CD4-positive, CD25-positive, alpha-beta regulatory T cell (primary cell): ENCODE measurements at places on chromosomes 11 and 22. TPM values are rescaled to one million over a fixed set of nuclear protein-coding genes. Genes with fewer than 3 reads are reported as not detected.

DNA sequence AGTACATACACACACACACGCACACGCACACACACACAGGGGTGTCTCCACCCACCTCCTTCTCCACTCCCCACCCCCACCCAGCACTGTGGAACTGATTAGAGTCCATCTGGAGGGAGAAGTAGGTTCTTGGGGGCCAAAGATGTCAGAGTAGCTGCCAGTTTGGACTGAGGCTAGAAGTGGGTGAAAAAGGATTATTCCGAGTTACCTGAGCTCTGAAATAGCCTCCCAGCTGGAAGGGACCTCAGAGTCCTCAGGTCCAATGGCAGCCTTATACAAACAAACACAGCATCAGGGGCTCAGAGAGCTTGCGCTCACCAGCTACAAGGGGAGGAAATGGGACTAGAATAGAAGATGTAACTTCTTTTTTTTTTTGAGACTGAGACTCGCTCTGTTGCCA lies 20.8 kb downstream of the IL10RA start:
- no peak for DNase-seq
- peak overlapping the region; percentile 84 for H3K27ac ChIP-seq

- H3K4me1 ChIP-seq, result peaks cover 18% of the 10 kb centered on the region
- H3K36me3 ChIP-seq, result no peaks in the 10 kb centered on the region
- H3K4me3 ChIP-seq, result peak overlapping the region; percentile 27
- peak overlapping the region; percentile 8 for H3K27ac ChIP-seq
Observed at GRCh38 chr11:130087294-130087926, 17.7 kb downstream of the APLP2 start.

DNA sequence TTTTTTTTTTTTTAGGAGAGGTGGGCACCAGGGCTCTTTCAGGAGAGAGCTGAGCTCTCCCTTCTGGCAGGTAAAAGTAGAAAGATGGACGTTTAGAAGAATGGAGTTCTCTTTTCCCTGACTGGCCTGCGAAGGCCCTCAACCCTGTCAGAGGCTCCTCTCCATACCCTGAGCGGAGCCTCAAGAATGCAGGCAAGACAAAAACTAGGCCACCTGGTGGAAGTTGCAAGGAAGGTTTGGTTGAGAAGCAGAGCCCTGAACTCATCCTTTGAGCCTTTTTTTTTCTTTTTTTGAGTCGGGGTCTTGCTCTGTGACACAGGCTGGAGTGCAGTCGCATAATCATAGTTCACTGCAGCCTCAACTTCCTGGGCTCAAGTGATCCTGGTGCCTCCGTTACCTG lies 1.4 kb downstream of the OTOG start:
- H3K27ac ChIP-seq, result no peak overlapping the region
- peaks cover 3% of the 10 kb centered on the region for H3K4me1 ChIP-seq
- H3K4me3 ChIP-seq, result no peak overlapping the region

- DNase-seq, result no peak
- H3K27ac ChIP-seq, result no peak overlapping the region
- H3K4me1 ChIP-seq, result no peaks in the 10 kb centered on the region
- H3K36me3 ChIP-seq, result peaks cover 2% of the 10 kb centered on the region
- no peak overlapping the region for H3K4me3 ChIP-seq
- no peaks in the 10 kb centered on the region for H3K27me3 ChIP-seq
Observed at GRCh38 chr11:31487848-31488247, 21.6 kb downstream of the IMMP1L start.

Gene MIOX
- not detected for total RNA-seq

- no peaks in the 10 kb centered on the region for H3K36me3 ChIP-seq
- DNase-seq, result no peak
- no peaks in the 10 kb centered on the region for H3K27me3 ChIP-seq
- no peak overlapping the region for H3K27ac ChIP-seq
- no peak overlapping the region for H3K4me3 ChIP-seq
- H3K4me1 ChIP-seq, result no peaks in the 10 kb centered on the region
Observed at GRCh38 chr22:25654676-25655075, 87.3 kb upstream of the MYO18B start.

GRCh38 chr22:46352691-46353386 lies 17.3 kb downstream of the TRMU start:
- no peaks in the 10 kb centered on the region for H3K4me1 ChIP-seq
- H3K36me3 ChIP-seq, result peaks cover 78% of the 10 kb centered on the region
- H3K27me3 ChIP-seq, result no peaks in the 10 kb centered on the region
- no peak overlapping the region for H3K4me3 ChIP-seq
- no peak overlapping the region for H3K27ac ChIP-seq

GRCh38 chr11:60777572-60777971 lies 7.6 kb upstream of the MS4A10 start:
- no peak overlapping the region for H3K4me3 ChIP-seq
- H3K4me1 ChIP-seq, result no peaks in the 10 kb centered on the region
- no peak overlapping the region for H3K27ac ChIP-seq
- H3K36me3 ChIP-seq, result no peaks in the 10 kb centered on the region
- no peak for DNase-seq
- H3K27me3 ChIP-seq, result no peaks in the 10 kb centered on the region

GRCh38 chr22:38074181-38075104 lies 9.5 kb downstream of the SLC16A8 start:
- no peak for DNase-seq
- H3K27ac ChIP-seq, result no peak overlapping the region
- no peaks in the 10 kb centered on the region for H3K4me1 ChIP-seq

Gene DCDC1
- total RNA-seq, result not detected
